Effector CD4-positive, alpha-beta T cell (primary cell): ENCODE measurements at places on chromosomes 13 and 19.

DNA sequence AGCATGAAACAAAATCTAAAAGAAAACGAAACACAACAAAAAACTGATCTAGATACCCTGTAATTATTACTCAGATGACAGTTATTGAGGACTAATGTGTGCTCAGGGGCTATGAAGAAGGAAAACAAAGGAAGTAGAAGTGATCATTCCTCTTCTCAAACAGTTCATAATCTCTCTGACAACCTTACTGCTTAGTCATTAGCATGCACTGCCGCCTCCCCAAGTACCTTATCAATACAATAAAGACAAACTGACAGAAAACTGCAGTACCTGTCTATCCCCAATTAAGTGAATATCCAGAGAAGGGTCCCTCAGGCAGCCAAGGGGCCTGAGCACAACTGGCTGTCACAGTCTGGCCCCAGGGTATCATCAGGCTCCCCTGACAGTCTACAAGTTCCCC lies 22.0 kb upstream of the POU4F1 start:
- no peak for DNase-seq

DNA sequence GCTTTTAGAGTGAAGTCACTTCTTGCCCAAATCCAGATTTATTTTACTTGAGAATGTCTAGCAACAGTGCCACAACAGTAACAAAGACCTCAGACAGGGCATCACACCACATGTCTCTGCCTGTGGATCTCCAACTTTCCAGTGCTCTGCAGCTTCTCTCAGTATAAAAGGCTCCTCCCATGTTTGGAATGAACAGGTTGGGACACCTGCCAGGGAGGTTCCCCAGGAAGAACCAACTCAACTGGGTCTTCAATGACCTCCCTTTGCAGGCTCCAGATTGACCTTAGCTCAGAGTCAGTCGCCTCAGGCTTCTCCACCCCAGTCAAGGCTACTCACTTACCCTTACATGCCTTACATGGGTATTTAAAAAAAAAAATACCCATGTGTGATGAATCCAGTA lies 3.4 kb downstream of the ZNF823 start:
- DNase-seq = no peak

DNA sequence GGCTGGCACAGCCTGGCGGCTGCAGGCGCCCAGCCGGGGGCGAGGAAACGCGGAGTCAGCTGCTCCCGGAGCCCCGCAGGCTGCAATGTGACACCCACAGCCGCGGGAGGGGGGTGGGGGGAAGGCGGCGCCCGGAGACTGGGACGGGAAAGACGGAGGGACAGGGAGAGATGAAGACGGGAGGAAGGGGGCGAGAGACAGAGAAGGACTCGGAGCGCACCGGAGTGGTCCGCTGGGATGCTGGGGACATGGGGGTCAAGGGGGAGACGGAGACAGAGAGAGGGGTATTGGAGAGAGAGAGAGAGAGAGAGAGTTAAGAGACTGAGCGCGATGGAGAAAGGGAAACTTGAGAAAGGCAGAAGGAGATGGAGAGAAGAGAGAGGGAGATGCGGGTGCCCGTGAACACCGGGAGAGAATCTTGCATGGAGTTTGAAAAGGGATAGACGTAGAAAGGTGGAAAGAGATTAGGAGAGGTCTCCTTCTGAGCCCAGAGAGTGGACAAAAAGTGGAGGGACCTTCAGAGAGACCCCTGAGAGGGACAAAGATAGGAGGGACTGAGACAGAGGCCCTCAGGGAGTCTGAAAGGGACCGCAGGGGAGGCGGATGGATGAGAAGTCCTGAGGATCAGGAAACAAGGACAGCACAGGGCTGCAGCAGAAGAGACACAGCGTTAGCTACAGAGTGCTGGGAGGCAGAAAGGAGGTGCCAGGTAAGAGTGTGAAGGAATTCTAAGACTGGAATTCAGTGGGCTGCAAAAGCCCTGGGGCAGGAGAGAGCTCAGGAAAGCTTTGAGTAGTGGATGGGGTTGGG lies 1.0 kb downstream of the SCN1B start:
- no peak for DNase-seq

DNA sequence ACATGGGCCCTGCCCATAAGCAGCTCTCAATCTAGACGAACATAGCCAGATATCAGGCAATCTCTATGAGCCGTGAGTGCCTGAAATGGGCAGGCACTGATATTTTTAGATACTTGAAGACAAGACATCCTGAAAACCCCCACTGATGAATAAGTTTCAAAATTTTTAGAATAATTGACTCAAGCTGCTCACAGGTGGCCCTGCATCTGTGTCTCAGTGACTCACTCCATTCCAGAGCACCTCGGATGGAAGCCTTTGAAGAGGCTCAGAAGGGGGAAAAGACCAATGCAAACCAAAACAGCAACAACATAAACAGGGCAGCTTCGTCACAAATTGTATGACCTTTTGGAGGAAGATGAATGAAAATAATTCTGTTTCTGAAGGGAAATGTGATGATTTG lies 42.8 kb upstream of the SLC46A3 start:
- DNase-seq = no peak

- no peak for DNase-seq
Observed at GRCh38 chr19:38360839-38361631, 13.3 kb upstream of the PSMD8 start.

DNA sequence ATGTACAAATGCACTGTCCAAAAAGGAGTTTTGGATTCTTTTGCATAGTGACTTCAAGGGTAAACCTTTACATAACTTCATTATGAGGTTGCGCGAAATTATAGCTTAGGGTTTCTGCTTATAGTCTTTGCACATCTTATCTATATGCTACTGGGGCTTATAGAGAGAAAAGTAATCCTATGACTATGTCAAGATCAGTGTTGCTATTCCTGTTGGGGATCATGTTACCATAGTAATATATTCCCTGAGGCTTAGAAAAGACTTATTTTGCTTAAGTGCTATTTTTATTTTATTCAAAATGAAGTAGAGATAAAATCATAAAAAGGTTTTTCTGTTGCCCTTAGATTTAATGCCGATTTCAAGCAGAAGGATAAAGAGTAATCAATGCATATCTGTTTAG lies 14.7 kb upstream of the POSTN start:
- no peak for DNase-seq

- DNase-seq = peak; percentile 47
Observed at GRCh38 chr19:11881151-11881800, 6.3 kb upstream of the ZNF69 start.

DNA sequence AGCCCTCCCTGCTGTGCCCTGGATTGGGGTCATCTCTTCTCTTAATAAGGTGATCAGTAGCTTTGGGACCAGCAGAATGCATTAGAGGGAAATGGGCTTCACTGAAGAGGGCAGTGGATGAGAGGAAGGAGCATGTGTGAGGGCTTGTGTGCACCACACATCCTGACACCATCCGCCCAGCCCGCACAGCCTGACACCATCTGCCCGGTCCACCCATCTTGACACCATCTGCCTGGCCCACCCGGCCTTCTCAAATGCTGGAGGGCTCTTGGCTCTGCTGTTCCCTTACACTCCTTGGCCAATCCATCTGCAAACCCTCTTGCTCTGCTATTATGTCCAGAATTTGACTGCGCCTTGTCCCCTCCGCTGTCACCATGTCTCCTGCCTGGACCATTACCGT lies 41.8 kb downstream of the BICRA start:
- DNase-seq = no peak

DNA sequence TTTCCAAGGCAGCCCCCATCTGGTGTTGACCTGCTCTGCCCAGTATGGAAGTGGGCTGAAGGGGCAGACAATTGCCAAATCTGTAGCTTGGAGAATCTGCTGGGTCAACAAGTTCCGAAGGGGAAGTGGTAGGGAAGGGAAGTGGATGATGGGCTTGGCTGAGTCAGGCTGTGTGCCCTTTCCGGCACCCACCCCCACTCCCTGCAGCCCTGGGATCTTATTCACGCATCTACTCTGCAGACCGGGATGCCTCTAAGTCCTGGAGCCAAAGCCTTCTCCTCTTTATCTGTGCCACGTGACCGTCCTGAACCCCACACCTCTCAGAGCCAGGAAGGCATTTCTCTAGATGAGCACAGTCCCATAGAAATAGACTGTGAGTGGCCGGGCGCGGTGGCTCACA lies 7.5 kb upstream of the C5AR2 start:
- DNase-seq = no peak

DNA sequence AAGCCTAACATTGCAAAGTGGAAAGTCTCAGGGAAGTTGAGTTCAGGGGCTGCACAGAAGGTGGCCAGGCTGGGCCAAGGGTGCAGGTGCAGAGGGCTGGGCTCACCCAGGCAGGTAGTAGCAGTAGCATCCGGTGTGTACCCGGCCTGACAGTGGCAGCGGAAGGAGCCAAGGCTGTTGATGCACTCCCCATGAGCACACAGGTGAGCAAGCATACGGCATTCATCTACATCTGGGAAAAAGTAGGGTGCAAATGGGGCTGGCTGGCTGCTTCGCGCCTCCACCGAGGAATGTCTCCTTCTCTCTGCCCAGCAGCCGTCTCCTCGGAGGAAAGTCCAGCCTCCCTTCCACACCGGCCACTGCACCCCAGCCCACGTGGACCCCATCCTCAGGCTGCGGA lies 30.6 kb downstream of the CCL25 start:
- no peak for DNase-seq

GRCh38 chr13:102035969-102036368 lies 365.9 kb downstream of the FGF14 start:
- no peak for DNase-seq

DNA sequence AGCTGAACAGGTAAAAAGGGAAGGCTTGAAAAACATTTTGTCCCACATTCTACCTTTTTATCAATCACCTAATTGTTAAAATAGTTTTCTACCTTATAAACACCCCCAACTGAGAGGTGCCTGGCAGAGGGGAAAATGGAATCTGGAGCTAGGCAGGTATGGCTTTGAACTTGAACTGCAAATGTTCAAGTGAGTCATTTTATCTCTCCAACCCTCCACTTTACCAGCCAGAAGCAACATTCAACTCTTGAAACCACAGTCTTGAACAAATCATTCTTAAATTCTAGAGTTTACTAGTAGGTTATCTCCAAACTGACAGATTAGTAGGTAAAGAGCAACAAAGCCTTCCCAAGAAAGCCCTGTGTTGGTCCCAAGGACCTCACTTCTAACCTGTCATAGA lies 116.9 kb downstream of the ABCC4 start:
- no peak for DNase-seq

GRCh38 chr19:23673132-23673531 lies 13.9 kb downstream of the ZNF675 start:
- DNase-seq = no peak

DNA sequence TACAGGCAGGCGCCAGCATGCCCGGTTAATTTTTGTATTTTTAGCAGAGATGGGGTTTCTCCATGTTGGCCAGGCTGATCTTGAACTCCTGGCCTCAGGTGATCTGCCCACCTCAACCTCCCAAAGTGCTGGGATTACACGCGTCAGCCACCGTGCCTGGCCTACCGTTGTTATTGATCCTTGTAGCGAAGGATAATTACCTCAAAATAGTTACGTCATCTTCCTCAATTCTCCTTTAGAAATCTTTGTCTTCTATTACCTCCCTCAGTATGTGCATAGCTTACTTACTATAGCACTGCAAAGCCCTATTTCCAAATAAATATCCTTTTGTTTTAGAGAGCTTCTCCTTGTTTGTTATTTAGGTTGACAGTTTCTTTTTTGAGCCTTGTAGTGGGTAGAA lies 9.4 kb upstream of the TLE6 start:
- no peak for DNase-seq

GRCh38 chr13:30863796-30864195 lies 42.3 kb upstream of the MEDAG start:
- DNase-seq = no peak

- peak; percentile 34 for DNase-seq
Observed at GRCh38 chr19:46821512-46822409, 28.9 kb downstream of the AP2S1 start.

GRCh38 chr13:97696921-97697320 lies 256.6 kb upstream of the IPO5 start:
- DNase-seq = no peak

GRCh38 chr19:8877854-8878705 lies 45.9 kb downstream of the MBD3L1 start:
- DNase-seq = no peak

DNA sequence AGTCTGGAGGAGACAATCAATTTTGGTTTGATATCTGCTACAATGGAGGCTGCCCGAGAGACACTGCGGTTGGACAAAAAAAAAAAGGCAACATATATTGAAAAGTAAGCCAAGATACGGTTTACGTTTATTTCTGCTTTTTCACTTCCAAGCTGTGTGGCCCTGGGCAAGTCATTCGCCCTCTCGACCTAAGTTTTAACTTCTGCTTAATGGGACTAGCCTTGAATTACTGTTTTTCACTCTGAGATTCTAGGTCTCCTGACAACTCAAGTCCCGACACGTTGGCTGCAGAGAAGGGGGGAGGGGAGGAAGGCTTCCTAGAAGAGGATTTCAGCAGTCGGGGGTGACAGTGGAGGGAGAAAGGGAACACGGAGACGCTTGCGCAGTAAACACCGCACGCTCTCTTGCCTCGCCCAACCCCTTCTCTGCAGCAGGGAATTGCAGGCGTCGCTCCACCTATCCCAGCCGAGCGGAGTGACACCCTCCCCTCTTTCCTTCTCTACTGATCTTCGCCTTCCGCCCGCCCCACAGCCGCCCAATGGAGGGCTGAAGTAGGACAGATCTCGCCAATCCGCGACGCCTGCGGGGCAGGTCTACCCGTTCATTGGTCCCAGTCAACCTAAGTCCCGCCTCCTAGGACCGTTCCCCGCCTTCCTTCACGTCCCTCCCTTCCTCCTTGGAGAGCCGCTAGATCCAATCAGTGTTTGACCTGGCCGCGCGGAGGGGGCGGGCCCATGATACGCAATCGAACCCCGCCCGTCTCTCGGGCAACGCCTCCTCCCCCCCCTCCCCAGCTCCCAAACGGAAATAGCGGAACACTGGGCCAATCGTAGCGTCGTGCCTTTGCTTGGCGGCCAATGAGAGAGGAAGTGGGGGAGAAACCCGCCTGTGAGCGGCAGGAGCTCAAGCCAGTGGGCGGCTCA lies 533 bp upstream of the AP2A1 start:
- DNase-seq = peak; percentile 98

DNA sequence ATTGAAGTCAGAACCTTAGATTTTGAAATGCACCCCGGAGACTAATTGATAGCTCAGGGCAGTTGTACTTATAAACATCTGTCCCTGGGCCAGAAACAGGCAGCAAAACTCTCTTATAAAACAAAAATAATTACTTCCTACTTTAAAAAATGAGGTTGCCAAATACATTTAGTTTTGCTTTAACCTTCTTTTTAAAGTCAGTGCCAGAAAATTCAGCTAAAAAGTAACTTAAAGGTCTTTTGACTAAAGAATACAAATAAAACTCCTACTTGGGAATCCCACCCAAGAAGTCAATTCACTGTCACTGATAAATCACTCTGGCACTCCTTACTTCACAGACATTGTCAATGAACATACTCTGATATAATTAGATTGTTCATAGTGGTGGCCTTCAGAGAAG lies 60.7 kb downstream of the DOCK9 start:
- no peak for DNase-seq

GRCh38 chr13:97043302-97043701 lies 49.0 kb upstream of the OXGR1 start:
- DNase-seq = no peak

DNA sequence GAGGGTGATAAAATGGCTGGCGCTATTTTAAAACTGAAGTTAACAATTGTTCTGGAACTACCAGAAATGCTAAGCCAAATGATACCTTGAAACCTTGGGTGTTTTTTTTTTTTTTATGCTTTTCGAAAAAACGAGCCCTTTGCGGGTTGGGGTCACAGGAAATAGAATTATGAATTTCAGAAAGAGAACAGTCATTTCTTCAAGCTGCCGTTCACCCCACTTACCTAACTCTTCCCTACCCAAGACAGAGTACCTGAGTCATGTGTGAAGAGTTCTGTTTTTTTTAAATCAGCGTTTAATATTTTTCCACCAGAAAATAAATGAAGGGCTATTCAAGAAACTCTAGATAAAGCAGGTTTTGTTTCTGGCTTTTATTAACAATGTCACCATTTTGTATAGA lies 35.3 kb downstream of the KLF2 start:
- DNase-seq = no peak
